ENCODE measurements at places on chromosomes 1 and 21.

DNA sequence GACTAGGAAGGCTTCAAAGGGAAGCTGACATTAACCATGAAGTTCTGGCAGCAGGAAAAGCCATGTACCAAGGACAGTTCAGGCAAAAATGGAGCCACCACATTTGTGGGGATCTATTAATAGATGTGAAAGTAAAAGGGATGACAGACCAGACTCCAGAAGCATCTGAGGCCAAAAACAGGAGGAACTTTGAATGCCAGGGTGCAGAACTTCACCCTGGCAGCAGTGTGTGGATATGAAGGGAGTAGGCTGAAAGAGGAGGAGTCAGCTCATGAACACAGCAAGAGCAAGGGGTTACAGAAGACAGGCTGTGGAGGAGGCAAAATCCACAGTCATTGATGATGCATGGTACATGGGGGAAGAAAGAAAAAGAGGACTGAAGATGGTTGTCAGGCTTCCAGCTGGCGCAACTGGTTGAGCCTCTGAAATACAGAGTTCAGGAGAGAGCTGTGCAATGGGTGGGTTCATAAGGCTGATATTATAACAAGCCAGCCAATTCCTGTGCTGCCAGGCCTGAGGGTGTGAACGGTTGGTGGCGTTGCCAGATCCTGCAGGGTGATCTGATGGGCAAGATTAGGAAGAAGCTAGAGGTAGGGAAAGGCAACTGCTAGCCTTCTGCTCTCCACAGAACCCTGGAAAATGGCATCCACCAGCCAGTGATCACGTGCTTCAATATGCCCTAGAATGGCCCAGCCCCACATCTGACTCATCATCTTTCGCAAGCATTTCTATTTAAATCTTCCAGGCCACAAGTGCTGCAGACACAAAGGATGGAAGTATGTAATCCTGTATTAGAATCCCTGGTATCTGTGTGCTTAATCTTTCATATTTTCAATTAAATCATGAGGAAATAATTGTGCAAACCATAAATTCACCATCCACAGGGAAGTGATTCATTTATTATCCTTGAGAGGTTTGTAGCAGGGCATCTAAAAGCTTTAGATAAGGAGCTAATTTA, 81.9 kb downstream of the SLC25A24 start:
- peak; percentile 47 for DNase-seq

GRCh38 chr1:215970406-215970805, 403.3 kb downstream of the KCTD3 start:
- DNase-seq: no peak

DNA sequence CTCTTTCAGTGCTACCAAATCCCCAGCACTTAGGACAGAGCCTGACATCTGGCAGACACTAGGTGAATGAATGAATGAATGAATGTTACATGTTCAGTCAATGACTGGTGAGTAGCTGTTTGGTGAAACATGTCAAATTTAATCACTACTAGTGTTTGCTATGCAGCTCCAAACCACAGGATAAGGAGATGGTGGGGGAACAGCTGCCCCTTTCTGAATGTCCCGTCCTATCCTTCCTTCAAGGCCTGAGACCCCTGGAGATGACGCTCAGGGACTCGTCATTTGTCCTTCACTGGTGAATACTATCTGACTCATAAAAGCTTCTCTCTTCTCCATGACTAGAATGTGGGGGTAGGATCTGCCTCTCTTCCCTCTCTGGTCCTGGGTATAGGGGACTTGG, 175.4 kb downstream of the HIVEP3 start:
- no peak for DNase-seq

DNA sequence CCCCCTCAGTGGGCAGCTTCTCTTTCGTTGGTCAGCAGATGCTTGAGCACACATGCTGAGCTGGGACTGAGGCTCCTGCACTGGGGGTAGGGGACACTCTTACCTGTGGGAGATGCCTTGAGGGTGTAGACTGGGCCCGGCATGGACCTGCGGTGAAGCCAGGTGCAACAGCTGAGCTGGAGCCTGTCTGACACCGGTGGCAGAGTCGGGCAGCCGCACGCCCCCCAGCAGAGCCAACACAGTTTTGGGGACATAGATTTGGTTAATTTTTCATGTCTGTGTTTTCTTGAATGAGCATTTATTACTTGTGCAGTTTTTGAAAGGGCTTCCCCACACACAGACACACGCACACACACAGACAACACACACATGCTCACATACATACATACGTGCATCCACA, 5.9 kb upstream of the HES5 start:
- DNase-seq: no peak

GRCh38 chr1:43634721-43635120, 15.2 kb upstream of the KDM4A start:
- DNase-seq: no peak
